ENCODE measurements at places on chromosomes 1 and 21.
A peak's percentile ranks its signal among the peaks of the same experiment; 100 is the strongest.

GRCh38 chr21:38356883-38357625 is 100.3 kb downstream of the KCNJ15 start:
- DNase-seq = no peak

- no peak for DNase-seq
These were observed 40.8 kb upstream of the A3GALT2 start for GRCh38 chr1:33361532-33362235.

- DNase-seq = no peak
These were observed 46.9 kb downstream of the TNNT2 start for GRCh38 chr1:201330541-201330940.

DNA sequence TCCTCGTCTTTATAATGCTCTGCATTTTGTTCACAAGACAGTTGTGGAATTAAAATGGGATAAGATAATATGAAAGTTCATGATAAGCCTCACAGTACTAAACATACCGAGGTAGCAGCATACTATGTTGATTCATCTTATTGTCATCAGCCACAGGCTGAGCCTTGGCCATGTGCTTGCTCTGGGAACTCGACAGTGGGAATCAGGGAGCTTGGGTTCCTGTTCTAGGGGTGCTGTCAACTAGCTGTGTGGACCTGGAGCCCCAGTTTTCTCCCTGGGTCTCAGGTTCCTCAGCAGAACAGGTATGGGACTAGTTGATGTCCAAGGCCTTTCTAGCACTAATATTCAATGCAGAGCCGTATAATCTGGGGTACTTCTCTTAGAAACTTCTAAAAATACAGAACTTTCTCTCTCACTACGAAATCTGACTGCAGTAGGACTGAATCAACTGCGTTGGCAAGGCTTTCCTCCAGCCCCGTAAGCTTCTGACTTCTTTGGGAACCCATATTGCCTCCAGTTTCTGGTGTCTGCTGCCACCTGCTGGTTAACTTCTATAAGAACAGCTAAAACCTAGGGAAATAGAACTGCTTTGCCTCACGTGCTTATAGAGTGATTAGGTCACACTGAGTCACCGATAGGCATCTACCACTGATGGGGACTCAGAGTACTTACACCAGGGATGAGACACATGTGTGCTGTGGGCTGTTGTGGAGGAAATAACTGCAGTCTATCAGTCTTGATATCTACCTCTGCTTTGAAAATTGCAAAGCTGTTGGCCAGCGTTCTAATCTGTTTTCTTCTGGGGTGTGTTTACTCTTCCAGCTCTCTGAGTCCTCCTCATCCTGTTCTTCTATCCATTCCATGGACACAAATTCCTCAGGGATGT is 110.9 kb downstream of the RGL1 start:
- DNase-seq = peak; percentile 98

GRCh38 chr1:2224170-2224584 is 3.9 kb upstream of the SKI start:
- no peak for DNase-seq

GRCh38 chr1:39564941-39565340 is 11.6 kb downstream of the PABPC4 start:
- DNase-seq = no peak

All from fibroblast of skin of right biceps (primary cell).